Stimulated activated CD4-positive, alpha-beta T cell treated with anti-CD3 and anti-CD28 coated beads, Interleukin-2, amount 100 ng/mL, for 24 hours (primary cell): ENCODE measurements at places on chromosomes 13 and 19.

DNA sequence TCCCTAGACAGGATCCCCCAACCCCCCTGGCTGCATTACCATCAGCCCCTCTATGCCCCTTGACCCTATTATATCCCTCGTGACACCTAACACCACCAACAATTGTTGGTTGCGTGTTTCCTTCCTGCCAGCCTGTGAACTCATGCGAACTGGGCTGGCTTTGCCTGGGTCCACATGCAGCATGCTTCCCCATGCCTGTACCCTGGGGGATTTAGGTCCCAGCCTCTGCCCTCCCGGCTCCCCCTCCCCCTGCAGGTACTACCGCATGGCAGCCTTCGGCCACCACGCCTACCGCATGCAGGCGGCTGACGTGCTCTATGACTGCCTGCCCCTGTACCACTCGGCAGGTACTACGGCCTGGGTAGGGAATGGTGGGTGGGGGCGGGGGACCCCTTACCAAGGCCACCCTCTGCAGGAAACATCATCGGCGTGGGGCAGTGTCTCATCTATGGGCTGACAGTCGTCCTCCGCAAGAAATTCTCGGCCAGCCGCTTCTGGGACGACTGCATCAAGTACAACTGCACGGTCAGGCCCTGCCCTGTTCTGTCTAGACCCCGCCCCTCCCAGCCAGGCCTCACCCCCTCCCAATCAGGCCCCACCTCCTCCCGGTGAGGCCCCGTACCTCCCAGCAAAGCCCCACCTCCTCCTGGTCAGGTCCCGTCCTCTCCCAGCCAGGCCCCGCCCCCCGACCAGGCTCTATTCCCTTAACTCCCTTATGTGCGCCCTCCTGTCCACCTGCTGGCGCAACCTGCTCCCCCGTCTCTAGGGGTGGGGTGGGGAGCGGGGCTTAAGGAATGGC lies 18.5 kb downstream of the SLC27A1 start:
- peak; percentile 77 for DNase-seq

DNA sequence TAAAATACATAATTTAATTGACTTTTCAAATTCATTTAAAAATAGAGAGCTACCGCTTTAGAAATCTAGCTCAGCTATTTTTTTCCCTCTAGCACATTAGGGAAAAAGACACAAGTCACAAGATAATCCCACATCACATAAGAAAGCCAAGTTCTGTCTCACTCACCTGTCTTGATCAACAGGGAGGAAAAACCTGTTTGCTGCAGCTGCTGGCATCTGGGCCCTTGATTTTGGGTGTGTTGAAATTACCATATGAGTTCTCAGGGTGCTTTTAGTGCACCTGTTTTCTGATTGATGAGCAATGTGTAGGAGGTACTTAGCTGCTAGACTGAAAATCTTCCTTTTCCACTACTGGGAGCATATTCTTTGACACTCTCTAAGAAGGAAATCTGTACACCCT lies 53.8 kb downstream of the ZDHHC20 start:
- no peak for DNase-seq

DNA sequence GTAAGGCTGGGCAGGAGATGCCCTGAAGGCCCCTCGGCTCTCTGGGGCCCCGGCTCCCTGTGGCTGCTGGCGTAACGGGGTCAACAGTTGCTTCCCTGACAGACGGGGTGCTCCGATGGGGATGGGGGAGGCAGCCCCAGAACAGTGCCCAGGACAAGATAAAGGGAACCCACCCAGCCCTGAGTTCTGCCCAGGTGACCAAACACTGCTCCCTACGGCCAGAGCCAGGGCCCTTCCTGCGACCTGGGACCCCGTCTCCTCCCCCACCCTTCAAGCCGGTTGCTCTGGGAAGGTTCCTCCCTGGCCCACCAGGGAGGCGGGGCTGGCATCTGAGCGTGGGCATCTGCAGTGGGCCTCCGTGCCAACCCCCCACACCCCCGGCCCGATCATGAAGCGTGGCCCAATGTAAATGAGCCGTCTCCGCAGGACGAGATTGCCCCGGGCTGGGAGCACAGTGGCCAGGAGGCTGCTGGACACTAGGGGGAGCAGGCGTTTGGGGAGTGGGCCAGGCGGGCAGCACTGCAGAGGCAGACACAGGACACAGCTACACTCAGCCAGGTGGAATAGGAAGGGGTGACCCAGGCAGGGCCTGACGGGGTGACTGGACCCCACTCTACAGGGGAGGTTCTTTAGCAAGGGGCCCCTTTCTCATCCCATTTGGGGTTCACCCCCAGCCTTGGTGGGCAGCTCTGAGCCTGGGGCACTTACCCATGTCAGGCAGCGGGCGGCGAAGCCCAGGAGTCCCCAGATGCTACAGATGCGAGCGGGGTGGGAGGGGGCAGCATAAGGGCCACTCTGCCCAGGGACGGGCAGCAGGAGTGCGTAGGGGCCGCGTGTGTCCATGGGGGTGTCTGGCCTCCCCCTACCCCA lies 1.2 kb upstream of the NKPD1 start:
- no peak for DNase-seq

- DNase-seq: peak; percentile 75
These were observed 1.5 kb upstream of the CEACAM5 start for GRCh38 chr19:41706741-41707501.

GRCh38 chr13:43487461-43487860 lies 299.3 kb downstream of the ENOX1 start:
- no peak for DNase-seq

- DNase-seq: no peak
These were observed 595.8 kb downstream of the PCDH9 start for GRCh38 chr13:66634384-66634783.

DNA sequence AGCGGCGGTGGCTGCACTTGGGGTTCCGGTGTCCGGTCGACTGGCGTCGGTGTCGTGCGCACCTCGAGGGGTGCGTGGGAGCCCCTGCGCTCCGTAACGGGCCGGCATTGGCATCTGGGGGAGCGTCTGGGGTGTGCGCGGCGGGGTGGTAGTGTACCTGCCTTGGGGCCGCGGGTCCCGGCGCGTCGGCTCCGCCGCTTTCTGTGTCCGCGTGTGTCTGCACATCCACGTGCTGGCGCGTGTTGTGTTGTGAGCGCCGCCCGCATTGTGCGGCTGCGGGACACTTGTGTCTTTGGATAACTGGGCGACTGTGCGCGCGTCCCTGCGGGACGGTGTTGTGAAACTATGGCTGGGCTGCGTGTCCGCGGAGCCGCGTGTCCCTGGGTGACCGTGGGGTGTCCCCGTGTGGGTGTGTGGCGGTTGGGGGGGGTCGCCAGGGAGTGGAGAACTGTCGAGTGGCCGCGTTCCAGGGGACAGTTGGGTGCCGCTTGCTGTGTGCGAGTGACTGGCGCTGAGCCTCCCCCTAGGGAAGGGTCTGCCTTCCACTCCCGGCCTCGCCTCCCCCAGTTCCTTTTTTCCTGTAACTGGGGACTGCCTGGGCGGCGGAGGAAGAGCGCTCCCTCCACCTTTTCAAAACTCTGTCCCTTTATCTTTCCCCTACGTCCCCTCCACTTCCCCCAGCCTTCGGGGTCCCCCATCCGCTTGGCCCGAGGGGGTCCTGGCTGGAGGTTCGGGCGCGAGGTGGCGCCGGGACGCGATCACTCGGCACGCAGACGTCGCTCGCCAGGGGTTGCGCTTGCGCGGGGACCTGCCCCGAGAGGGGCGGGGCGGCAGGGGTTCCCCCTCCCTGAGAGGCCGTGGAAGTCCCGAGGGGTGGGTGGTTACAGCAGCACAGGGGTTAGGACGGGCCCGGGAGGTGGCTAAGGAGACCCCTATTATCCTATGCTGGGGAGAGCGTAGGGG lies 5.7 kb upstream of the NFIC start:
- peak; percentile 84 for DNase-seq

GRCh38 chr13:22061371-22061805 lies 390.5 kb downstream of the FGF9 start:
- DNase-seq: peak; percentile 74

- peak; percentile 54 for DNase-seq
These were observed 10.1 kb downstream of the AP2S1 start for GRCh38 chr19:46840498-46840942.

DNA sequence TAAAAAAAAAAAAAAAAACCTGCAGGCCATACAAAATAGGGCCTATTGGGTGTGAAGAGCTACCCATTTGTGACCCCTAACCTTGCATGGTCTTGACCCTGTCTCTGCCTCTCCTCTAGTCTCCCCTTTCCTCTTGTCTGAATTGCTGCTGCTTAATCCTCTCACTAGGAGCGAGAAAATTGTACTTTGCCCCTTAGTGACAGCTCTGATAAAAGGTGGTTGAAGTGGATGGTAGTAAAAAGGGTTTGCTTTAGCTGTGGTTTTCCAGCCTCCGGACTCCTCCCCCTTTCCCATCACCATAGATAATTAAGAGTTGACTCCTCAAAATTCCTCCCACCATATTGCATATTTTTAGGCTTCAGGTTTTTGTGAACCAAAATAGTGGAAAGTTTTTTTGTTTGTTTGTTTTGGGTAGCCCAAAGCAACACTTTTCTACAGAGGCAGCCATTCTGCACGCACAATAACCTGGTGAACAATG lies 23.5 kb downstream of the ACTN4 start:
- no peak for DNase-seq

DNA sequence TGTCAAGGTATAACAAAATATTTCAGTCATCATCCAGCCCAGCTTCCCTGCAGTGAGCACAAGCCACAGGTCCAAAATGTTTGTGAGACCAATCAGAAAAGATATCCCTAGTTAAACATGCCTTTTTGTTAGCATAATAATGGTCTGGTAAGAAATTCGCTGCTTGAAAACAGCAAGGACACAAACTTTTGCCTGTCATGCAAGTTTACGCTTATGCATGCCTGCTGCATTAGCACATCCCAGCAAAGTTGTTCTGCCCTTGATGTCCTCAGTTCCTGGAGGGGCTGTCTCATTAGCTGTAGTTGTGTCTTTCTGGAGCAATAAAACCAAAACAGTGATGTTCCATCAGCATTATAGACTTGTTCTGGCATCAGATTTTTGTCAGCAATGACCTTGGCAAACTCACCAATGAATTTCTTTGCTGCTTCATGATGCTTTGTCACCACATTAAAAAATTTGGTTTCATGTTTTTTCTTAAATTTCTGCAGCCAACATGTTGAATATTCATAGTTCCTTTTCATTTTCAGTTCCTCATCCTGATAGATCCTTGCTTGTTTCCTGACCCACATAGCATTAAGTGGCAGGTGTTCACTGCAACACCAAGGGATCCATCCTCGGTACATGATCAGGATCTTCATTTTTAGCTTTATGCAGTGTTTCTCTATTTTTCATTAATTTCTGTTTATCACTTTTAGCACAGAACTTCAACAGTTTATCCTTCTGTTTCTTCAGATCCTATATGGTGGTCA lies 72.0 kb upstream of the GPR183 start:
- no peak for DNase-seq

- DNase-seq: peak; percentile 29
These were observed 500 bp downstream of the ZFP30 start for GRCh38 chr19:37654629-37655300.

DNA sequence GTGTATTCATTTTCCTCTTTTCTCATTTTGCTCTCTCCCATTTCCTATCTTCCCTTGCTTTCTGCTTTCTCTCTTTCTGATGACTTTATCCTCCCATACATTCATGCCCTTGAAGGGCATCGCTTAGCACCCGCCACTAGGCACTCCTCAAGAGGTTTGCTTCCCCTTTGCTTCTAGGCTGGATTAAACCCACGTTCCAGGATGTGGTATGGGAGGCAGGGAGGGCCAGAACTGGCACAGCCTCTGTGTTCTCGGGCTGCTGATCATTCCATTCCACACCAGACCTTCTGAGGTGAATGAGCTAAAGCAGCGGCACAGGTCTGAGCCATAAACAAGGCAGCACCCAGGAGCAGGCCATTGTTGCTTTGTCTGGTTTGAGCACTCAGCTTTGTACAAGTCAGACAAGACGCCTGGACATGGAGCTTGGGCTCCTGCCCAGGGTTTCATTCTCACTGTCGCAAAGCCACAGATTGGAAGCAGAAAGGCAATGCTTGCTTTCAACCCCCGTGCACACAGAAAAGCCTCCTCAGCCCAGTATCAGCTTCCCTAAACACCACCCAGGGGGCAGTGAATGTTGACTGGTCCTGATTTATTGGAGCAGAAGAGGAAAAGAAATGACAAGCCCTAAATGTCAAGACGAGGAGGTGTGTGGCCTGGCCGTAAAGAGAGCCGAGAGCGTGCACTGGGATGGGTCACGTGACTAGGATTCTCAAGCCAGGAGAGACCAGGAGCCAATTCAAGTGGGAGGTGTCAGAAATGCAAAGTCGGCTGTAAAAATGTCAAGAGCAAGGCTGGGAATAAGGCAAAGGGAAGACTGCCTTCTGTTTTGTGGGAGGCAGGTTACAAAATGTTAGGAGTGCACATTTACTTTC lies 218.0 kb upstream of the SERP2 start:
- DNase-seq: no peak

- DNase-seq: no peak
These were observed 649 bp downstream of the TMEM91 start for GRCh38 chr19:41376998-41377365.

- DNase-seq: no peak
These were observed 13.6 kb upstream of the FCHO1 start for GRCh38 chr19:17737690-17738153.

DNA sequence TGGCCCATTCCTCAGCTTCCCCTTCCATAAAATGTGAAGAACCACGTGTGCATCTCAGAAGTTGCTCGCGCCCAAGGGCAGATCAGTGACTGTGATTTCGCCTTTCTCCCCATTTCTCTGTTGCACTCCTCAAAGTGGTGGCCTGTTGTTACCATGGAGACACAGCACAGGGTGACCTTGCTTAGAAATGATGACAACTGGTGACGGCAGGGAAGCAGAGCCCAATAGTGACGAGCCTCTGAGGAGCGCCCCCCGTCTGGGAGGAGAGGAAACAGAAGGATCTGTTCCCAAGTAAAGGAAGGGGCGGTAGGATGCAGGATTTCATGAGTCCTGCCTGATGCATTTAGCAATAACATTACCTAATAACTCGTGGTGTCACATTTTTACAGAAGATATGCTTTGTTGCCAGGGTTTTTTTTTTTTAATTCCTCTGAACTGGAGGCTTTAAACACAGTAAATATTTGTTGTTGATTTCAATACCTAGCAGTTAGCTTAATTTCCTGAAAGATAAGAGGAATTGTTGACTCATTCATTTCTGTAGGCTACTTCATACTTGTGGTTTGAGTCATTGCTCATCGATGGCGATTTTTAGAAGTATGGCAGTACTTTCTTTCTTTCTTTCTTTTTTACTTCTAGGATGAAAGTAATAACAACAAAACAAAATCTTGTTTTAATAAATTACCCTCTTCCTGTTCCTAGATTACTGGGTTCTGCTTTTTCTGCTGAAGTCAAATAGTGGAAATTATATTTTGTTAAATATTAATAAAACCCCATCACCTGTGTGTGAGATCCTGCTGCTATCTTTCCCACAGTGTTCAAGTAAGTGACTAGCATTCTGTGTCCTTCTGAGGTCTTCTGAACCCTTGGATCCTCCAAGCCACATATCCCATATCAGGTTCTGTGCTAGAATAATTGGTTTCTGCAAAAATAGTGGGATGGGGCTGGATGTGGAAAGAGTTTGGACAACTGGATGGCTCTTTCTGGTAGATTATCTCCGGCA lies 36.0 kb downstream of the MBNL2 start:
- DNase-seq: no peak

GRCh38 chr19:23587546-23587945 lies 99.5 kb downstream of the ZNF675 start:
- no peak for DNase-seq

- no peak for DNase-seq
These were observed 20.4 kb downstream of the RNF17 start for GRCh38 chr13:24784319-24784718.
